A375 (cell line): ENCODE measurements at places on chromosomes 1 and 21. TPM values are rescaled to one million over a fixed set of nuclear protein-coding genes. Genes with fewer than 3 reads are reported as not detected.

The KCNK1 gene
- 6.0 and 6.5 TPM in 2 replicates for total RNA-seq

The POMGNT1 gene
- 104 and 108 TPM in 2 replicates for total RNA-seq

The IL19 gene
- not detected in 2 replicates for total RNA-seq

The PTCH2 gene
- total RNA-seq = 0.04 and 0.08 TPM in 2 replicates

The PGBD5 gene
- under 0.01 and 0.23 TPM in 2 replicates for total RNA-seq

The ADAM15 gene
- 112 and 116 TPM in 2 replicates for total RNA-seq

The SLC6A9 gene
- 15.0 and 17.3 TPM in 2 replicates for total RNA-seq

The FAM131C gene
- 0.79 and 1.5 TPM in 2 replicates for total RNA-seq

The BMP8B gene
- total RNA-seq = 10.3 and 10.9 TPM in 2 replicates

The FAM177B gene
- not detected in 2 replicates for total RNA-seq

The LIN9 gene
- total RNA-seq = 9.2 and 9.6 TPM in 2 replicates

The FCMR gene
- 0.37 and 1.2 TPM in 2 replicates for total RNA-seq

The RASSF5 gene
- 1.1 and 2.3 TPM in 2 replicates for total RNA-seq

The ZNF648 gene
- 0.27 and 0.38 TPM in 2 replicates for total RNA-seq

The TCHH gene
- total RNA-seq = 0.27 and 0.38 TPM in 2 replicates

The TFF2 gene
- 2.3 and 2.8 TPM in 2 replicates for total RNA-seq

The GBP6 gene
- not detected in 2 replicates for total RNA-seq

The UBASH3A gene
- total RNA-seq = not detected in 2 replicates

The SLC6A17 gene
- total RNA-seq = 0.13 and 0.26 TPM in 2 replicates

The F5 gene
- total RNA-seq = not detected in 2 replicates

The TRNP1 gene
- total RNA-seq = 49.2 and 52.2 TPM in 2 replicates

The GPR25 gene
- not detected in 2 replicates for total RNA-seq

The BARHL2 gene
- not detected in 2 replicates for total RNA-seq

The ATP5PB gene
- 361 and 417 TPM in 2 replicates for total RNA-seq

The KCNJ15 gene
- 0.08 and 0.19 TPM in 2 replicates for total RNA-seq

The RGS8 gene
- total RNA-seq = 0.04 and 0.11 TPM in 2 replicates

The ERICH3 gene
- total RNA-seq = not detected in 2 replicates

The LAX1 gene
- total RNA-seq = not detected in 2 replicates

The GPR137B gene
- total RNA-seq = 4.8 TPM in 2 replicates

The OLFML2B gene
- total RNA-seq = 0.16 and 0.34 TPM in 2 replicates

The ECM1 gene
- 18.4 and 18.6 TPM in 2 replicates for total RNA-seq

The ANGPTL3 gene
- total RNA-seq = not detected in 2 replicates
